ENCODE measurements at places on chromosomes 1 and 21. TPM values are rescaled to one million over a fixed set of nuclear protein-coding genes. Genes with fewer than 3 reads are reported as not detected.
A peak's percentile ranks its signal among the peaks of the same experiment; 100 is the strongest.

GRCh38 chr1:156942576-156942975, 22.1 kb downstream of the LRRC71 start:
- H3K4me1 ChIP-seq: no peaks in the 10 kb centered on the region
- H3K27me3 ChIP-seq: no peaks in the 10 kb centered on the region
- H3K36me3 ChIP-seq: peaks cover 67% of the 10 kb centered on the region

- no peaks in the 10 kb centered on the region for H3K27me3 ChIP-seq
- peak; percentile 33 for DNase-seq
- peak overlapping the region; percentile 35 for H3K27ac ChIP-seq
- no peak overlapping the region for H3K4me3 ChIP-seq
Observed at GRCh38 chr1:183319051-183319450, 99.1 kb downstream of the NMNAT2 start.

DNA sequence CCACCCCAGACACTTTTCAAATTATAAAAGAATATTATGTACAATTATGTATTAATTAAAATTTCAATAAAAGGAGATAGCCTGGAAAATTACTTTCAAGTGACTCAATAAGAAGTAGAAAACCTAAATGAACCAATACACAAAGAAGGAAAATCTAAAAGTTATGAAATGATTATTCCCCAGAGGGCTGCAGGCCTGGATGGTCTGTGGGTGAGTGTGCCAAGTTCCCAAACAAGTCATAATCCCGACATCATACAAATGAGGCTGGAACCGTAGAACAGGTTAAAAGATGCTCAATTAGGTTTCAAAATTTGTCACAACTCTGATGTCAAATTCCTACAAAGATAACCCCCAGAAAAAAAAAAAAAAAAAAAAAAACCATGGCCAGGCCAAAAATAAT, 12.7 kb downstream of the SPATC1L start:
- no peaks in the 10 kb centered on the region for H3K36me3 ChIP-seq
- no peak for DNase-seq
- no peak overlapping the region for H3K27ac ChIP-seq

The LBR gene
- total RNA-seq: 98.5 TPM

The C1orf226 gene
- total RNA-seq: 3.1 TPM

- H3K27me3 ChIP-seq: no peaks in the 10 kb centered on the region
- no peaks in the 10 kb centered on the region for H3K36me3 ChIP-seq
- DNase-seq: no peak
- H3K27ac ChIP-seq: no peak overlapping the region
Observed at GRCh38 chr1:200115532-200115931, 88.0 kb downstream of the NR5A2 start.

GRCh38 chr1:64172458-64172983, 30.9 kb upstream of the UBE2U start:
- peaks cover 21% of the 10 kb centered on the region for H3K4me1 ChIP-seq
- peak overlapping the region; percentile 46 for H3K27ac ChIP-seq
- H3K27me3 ChIP-seq: no peaks in the 10 kb centered on the region

- peak overlapping the region; percentile 82 for H3K27ac ChIP-seq
- H3K4me3 ChIP-seq: no peak overlapping the region
- no peaks in the 10 kb centered on the region for H3K36me3 ChIP-seq
- H3K4me1 ChIP-seq: peaks cover 13% of the 10 kb centered on the region
Observed at GRCh38 chr1:54016343-54017282, 1.4 kb downstream of the LDLRAD1 start.

GRCh38 chr1:163928651-163929050, 606.9 kb downstream of the NUF2 start:
- no peaks in the 10 kb centered on the region for H3K27me3 ChIP-seq
- no peak overlapping the region for H3K27ac ChIP-seq
- H3K4me1 ChIP-seq: no peaks in the 10 kb centered on the region
- DNase-seq: no peak
- H3K4me3 ChIP-seq: no peak overlapping the region
- H3K36me3 ChIP-seq: no peaks in the 10 kb centered on the region

- no peak overlapping the region for H3K4me3 ChIP-seq
- DNase-seq: no peak
- no peaks in the 10 kb centered on the region for H3K27me3 ChIP-seq
- H3K36me3 ChIP-seq: no peaks in the 10 kb centered on the region
Observed at GRCh38 chr1:80154176-80154575, 1147.6 kb upstream of the ADGRL4 start.

DNA sequence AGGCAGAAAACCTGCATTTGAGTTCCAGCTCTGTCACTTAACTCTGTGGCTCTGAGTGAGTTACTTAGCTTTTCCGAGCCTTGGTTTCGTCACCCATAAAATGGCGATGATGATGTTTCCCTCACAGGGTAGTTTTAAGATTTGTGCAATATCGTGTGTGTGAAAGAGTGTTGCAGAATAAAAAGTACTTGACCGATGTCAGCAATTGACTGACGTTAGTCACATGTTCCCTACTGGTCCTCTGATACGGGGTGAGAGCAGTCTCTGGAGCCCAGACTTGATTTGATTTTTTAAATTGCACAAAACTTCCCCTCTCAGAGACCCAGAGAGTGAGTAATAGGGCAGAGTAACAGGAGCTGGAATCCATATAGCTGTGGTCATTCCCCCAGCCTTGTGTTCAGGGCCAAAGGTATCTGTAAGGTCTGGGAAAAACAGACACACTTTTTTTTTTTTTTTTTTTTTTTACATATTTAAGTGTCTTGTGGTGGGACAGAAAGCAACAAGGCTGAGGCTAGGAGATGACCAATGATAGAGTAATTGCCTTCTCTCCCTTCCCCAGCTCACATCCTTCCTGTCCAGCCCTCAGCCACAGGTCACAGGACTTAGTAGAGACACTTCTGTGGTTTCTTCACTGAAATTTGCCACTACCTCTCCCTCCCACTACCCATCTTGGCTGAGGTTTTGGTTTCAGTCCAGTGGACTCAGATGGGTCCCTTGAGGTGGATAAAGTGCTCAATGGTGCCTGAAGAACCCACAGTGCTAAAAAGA, 2.0 kb downstream of the FCER1G start:
- no peak overlapping the region for H3K4me3 ChIP-seq
- H3K4me1 ChIP-seq: peaks cover 6% of the 10 kb centered on the region
- H3K27me3 ChIP-seq: no peaks in the 10 kb centered on the region
- peak; percentile 79 for DNase-seq
- H3K27ac ChIP-seq: no peak overlapping the region

DNA sequence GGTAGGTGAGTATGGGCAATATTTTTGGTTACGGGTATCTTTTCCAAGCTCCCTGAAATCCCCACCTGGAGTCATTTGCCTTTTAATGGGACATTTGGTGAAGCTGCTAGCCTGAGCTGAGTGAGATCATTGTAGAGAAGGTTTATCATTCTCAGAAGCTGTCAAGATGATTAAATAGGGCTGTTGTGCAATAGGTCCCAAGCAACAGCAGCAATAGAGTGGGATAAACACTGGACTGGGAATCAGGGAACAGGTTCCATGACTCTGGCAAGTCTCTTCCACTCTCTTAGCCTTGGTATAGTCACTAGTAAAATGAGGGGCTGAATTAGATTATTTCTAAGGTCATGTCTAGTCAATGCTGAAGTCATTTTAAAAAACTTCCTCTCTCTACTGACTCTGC, 30.3 kb upstream of the FAM78B start:
- peaks cover 9% of the 10 kb centered on the region for H3K27me3 ChIP-seq
- H3K4me1 ChIP-seq: no peaks in the 10 kb centered on the region
- H3K4me3 ChIP-seq: no peak overlapping the region

DNA sequence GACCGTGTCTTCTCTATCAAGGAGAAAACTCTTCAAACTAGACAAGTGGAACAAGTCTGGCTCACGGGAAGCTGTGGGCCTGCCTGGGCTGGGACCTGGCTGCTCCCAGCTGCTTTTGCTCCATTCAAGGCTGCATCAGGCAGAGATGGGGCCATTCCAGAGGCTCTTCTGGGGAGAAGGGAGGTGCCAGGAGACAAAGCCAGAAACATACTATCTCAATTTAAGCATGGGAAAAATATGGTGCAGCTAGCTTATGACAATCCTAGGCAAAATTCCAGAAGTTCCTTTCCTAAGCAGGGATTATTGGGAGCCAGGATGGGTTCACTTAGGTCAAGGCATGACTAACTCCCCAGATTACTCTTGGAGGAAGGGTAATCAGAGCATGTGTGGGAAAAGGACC, 90.8 kb upstream of the SLC2A1 start:
- H3K4me3 ChIP-seq: no peak overlapping the region
- H3K36me3 ChIP-seq: no peaks in the 10 kb centered on the region
- peak; percentile 7 for DNase-seq
- H3K4me1 ChIP-seq: peaks cover 15% of the 10 kb centered on the region
- H3K27ac ChIP-seq: no peak overlapping the region
- no peaks in the 10 kb centered on the region for H3K27me3 ChIP-seq

DNA sequence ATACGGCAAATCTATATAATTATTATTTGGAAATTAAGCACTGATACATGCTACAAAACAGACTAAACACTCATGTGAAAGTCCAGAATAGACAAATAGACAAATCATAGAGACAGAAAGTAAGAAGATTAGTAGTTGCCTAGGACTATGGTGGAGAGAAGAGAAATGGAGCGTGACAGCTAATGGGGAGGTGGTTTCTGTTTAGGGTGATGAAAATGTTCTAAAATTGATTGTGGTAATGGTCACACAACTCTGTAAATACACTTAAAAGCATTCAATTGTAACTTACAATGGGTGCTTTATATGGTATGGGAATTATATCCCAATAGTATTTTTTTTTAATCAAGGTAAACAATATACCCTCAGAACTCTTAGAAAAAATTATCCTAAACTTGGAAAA, 20.4 kb upstream of the ITLN2 start:
- peaks cover 9% of the 10 kb centered on the region for H3K27me3 ChIP-seq
- H3K36me3 ChIP-seq: no peaks in the 10 kb centered on the region
- H3K27ac ChIP-seq: no peak overlapping the region
- DNase-seq: no peak

DNA sequence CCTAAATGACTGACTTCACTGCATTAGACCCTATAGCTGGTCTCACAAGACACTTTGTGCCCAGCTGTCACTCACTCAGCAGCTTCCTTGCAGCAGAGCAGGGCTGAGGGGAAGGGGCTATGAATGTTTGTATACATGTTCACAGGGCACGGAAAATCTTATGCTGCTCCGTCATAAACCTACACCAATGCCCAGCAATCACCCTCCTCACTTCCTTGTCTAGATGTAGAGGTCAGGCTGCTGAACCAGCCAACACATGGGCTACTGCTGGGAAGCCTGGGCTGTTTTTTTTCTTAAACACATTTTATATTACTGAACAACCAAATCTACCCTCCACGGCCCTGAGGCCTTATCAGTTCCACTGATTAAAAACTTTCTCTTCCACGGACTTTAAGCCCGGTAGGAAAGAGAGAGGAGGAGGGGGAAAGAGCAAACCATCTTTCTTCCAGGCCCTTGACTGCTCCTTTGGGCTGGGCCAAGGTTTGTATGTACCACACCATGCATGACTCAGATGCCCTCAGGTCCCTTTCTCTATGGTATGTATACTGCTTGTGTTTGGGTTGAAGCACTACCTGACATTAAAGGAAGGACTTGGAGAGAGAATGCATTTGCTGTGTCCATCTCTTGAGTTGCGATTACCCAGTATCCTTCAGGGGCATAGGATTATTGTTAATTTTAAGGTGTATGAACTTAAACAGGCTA, 12.7 kb downstream of the MTFR1L start:
- H3K27me3 ChIP-seq: no peaks in the 10 kb centered on the region
- DNase-seq: peak; percentile 28
- peaks cover 68% of the 10 kb centered on the region for H3K36me3 ChIP-seq

The SFT2D2 gene
- total RNA-seq: 56.5 TPM

The HNRNPU gene
- total RNA-seq: 572 TPM

The FOXO6 gene
- 0.22 TPM for total RNA-seq

DNA sequence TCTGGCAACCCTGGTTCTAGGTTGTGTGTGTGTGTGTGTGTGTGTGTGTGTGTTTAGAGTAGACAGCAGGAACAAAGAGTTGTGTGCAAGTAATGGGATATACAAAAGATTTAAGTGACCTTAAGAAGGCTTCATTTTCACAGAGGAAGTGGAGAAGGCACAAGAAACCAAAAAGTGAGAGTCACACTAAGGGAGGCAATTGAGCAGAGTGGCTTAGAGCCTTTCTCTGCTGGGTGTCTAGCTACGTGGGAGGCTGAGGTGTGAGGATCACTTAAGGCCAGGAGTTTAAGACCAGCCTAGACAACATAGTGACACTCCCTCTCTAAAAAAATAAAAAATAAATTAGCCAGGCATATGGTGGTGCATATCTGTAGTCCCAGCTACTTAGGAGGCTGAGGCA, 44.4 kb upstream of the HAO2 start:
- H3K4me1 ChIP-seq: no peaks in the 10 kb centered on the region
- H3K27me3 ChIP-seq: no peaks in the 10 kb centered on the region
- H3K36me3 ChIP-seq: no peaks in the 10 kb centered on the region
- H3K4me3 ChIP-seq: no peak overlapping the region
- DNase-seq: no peak
- no peak overlapping the region for H3K27ac ChIP-seq

The HTR6 gene
- total RNA-seq: not detected

- H3K4me1 ChIP-seq: peaks cover 49% of the 10 kb centered on the region
- H3K36me3 ChIP-seq: no peaks in the 10 kb centered on the region
- DNase-seq: peak; percentile 84
- no peak overlapping the region for H3K27ac ChIP-seq
- no peak overlapping the region for H3K4me3 ChIP-seq
- no peaks in the 10 kb centered on the region for H3K27me3 ChIP-seq
Observed at GRCh38 chr1:47934243-47934805, 62.9 kb downstream of the TRABD2B start.

DNA sequence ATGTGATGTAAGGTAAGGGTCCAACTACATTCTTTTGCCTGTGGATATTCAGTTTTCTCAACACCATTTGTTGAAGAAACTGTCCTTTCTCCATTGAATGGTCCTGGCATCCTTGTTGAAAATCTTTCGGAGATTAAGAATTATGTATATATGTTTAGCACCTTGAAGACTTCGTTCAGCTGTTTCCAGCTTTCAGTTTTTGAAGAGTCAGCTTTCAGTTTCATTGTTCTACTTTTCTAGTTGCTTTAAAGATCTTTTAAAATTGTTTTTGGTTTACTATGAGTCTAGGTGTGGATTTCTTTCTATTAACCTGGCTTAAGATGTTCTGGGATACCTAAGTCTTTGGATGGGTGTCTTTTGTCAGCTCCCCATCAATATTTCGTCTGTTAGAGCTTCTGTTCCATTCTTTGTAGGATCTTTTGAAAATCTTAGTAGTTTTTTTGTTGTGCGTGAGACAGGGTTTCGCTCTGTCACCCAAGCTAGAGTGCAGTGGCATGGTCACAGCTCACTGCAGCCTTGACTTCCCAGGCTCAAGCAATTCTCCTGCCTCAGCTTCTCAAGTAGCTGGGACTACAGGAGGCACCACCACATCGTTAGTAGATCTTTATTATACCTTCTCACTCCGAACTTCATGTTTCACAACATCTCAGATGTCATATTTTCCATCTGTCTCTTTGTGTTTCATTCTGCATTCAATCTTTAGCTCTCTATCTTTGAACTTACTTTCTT, 353.5 kb upstream of the B3GALT2 start:
- no peaks in the 10 kb centered on the region for H3K36me3 ChIP-seq
- H3K27ac ChIP-seq: no peak overlapping the region
- DNase-seq: no peak
- no peaks in the 10 kb centered on the region for H3K4me1 ChIP-seq
- no peaks in the 10 kb centered on the region for H3K27me3 ChIP-seq
- H3K4me3 ChIP-seq: no peak overlapping the region

GRCh38 chr1:162928141-162928540, 67.2 kb upstream of the CCDC190 start:
- H3K27ac ChIP-seq: no peak overlapping the region
- H3K4me1 ChIP-seq: no peaks in the 10 kb centered on the region
- no peaks in the 10 kb centered on the region for H3K36me3 ChIP-seq
- DNase-seq: no peak
